ENCODE measurements at places on chromosomes 3 and 15.

- no peak for DNase-seq
These were observed 141.5 kb downstream of the SMAD6 start for GRCh38 chr15:66843581-66843980.

GRCh38 chr15:31396881-31397560, 70.4 kb downstream of the KLF13 start:
- DNase-seq: no peak

GRCh38 chr15:47806008-47806407, 88.7 kb downstream of the SEMA6D start:
- no peak for DNase-seq

GRCh38 chr3:139675327-139675726, 2.4 kb downstream of the NMNAT3 start:
- DNase-seq: no peak

DNA sequence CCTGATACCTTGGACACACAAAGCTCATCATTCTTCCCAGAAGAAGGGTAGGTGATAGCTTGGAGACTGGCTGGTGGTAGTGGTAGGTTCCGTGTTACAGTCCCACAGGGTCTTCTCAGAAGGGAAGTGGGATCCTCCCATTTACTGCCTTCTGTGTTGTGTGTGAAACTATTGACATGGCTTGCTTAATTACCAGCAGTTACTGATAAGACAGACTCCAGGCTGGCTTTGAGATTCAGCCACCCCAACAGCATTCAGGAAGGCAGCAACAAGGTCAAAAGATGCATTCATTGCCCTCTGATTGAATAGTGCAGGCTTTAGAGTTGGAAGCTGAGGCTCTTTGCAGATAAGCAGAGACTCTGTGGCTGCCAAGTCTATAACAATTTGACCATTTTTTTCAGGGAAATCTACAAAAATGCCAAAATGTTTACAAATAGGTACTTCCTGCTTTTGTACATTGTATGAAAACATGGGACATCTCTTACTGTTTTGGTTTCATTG, 7.7 kb downstream of the ARNT2 start:
- DNase-seq: no peak

DNA sequence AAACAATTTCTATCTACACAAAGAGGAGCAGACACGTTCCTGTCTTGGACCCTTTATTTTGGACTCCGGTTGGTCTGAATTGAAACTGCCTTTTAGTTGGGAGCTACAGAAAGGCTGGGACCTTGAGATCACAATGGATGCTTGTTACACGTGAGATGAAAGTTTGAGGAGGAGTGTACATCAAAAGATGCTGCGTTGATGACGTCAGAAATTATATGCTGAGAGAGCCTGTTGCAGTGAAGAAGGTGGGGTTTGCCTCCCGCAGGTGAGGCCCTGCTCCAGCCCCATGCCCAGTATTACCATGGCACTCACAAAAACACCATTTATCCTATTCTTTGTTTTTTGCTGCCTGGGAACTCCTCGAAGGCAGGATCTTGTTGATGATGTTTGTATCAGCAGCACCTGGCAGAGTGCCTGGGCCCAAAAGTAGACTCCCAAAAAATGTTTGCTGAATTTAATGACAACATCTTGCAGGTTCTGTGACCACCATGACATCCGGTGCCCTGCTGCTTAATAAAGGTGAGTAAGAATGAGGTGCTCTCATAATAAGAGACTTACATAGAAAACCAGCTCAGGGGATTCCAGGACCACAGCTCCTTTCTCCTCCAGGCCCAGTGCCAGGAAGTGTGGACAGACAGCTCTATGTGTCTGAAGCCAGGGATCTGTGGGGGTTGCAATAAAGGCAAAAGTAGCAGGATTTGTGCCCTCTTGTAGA, 136.1 kb upstream of the UBE2E1 start:
- no peak for DNase-seq

DNA sequence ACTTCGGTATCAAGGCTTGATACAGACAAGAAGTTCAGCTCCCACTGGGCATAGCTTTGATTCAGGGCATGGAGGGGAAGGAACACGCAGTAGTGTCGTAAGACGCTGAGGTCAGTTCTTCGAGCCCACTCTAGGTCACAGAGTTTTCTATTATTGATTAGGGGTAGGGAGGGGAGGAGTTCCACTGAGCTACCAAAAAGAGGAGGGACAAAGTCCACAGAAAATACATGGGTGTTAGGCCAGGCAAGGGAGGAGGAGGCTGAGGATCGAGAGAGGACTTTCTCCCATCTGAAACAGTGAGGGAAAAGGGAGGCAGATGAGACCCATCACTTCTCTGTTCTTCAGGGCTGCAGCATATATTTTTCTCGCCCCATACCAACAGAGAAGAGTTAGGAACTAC, 75.1 kb upstream of the GUCA1C start:
- no peak for DNase-seq

GRCh38 chr3:74801924-74802323, 187.5 kb upstream of the CNTN3 start:
- DNase-seq: no peak

DNA sequence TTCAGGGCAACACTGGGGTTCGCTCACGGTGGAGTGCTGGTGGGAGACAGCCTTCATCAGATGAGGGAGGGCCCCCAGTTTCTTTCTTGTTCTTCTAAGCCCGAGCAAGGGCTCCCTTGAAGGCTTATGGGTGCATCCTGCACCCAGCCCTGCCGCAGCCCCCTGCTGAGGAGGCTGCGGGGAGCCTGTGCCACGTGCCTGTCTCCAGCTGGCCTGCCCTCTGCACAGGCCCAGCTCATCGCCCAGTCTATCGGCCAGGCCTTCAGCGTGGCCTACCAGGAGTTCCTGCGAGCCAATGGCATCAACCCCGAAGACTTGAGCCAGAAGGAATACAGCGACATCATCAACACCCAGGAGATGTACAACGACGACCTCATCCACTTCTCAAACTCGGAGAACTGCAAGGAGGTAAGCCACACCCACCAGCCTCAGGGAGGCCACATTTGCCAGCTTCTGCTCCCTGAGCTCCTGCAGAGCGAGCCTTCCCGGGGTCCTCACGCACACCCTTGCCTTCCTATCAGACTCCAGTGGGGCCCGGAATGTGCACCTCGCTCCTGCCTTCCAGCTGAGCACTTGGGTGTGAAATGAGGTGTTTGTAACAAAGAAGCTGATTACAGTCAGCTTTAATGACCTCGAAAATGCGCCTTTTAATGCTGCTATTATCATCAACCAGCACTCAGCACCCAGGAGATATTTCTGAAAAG, 164.3 kb downstream of the NSMCE3 start:
- no peak for DNase-seq

DNA sequence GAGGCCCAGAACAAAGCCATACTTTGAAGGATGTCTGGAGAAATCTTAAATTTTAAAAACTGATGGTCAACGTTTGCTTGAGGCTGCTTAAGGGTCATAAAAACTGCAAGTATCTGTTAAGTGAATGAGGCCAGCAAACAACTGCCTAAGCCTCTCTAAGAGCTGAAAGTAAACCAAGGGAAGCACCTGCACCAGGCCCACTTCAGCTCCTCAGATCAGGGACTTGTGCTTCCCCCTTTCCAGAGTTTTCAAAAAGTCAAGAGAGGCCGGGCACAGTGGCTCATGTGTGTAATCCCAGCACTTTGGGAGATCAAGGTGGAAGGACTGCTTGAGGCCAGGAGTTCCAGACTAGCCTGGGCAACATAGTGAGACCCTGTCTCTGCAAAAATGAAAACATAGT, 9.1 kb downstream of the FBXL22 start:
- DNase-seq: no peak

DNA sequence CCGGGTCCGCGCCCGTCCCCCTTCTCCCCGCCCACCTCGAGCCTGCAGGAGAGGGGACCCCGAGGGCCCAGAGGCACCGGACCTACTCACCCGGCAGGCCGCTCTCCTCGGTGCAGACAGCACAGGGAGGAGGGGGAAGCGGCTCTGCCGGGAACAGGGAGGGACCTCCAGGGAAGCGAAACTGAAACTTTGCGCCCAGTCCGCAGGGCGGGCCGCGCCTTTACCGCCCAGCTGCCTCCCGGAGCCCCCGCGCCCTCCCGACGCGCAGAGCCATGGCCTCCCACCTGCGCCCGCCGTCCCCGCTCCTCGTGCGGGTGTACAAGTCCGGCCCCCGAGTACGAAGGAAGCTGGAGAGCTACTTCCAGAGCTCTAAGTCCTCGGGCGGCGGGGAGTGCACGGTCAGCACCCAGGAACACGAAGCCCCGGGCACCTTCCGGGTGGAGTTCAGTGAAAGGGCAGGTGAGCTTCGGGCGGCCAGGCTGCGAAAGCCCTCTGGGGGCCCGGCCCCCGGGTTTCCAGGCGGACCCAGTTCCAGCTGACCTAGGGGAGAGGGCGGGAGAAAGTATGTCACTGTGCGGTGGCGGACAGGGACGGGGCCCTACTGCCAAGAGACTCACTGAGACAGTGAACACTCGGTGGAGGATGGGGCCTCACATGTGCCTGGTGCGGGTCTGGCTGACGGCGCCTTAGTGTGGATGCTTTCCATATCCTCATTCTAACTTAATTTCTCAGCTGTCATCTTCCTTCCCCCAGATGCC, at the start of the genes DTX3L and PARP9:
Gene DTX3L (plus strand): TSS at position 184 of the 758 bp plus-strand sequence. CDS start 89 bp downstream, at position 273.
Gene PARP9 (minus strand): TSS at position 146 of the 758 bp plus-strand sequence. CDS start 4,680 bp downstream, outside the sequence.
- DNase-seq: peak; percentile 63

DNA sequence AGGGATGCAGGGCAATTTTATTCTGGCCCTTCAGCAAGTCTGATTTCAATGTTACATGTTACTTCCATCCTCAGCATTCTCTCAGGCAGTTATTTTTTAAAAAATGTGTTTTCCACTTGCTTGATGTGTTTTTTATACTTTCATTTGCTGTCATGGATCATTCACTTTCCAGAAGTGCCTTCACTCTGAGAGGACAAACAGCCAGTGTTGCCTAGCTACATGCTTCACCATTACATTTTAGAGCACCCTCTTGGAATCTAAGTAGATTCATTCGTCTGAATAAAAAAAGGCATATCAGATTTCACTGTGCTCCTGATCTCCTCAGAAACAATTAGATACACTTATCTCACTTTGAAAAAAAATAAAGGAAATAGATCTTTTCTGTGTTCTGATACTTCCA, 93.6 kb upstream of the POU1F1 start:
- DNase-seq: no peak

- no peak for DNase-seq
These were observed 78.8 kb downstream of the SLC7A14 start for GRCh38 chr3:170507063-170507462.

- DNase-seq: no peak
These were observed 114.5 kb upstream of the GOLGA8J start for GRCh38 chr15:29968099-29968894.

- no peak for DNase-seq
These were observed 76.9 kb upstream of the CDIN1 start for GRCh38 chr15:36502509-36502908.

GRCh38 chr15:87849181-87849580, 407.4 kb downstream of the NTRK3 start:
- DNase-seq: no peak

DNA sequence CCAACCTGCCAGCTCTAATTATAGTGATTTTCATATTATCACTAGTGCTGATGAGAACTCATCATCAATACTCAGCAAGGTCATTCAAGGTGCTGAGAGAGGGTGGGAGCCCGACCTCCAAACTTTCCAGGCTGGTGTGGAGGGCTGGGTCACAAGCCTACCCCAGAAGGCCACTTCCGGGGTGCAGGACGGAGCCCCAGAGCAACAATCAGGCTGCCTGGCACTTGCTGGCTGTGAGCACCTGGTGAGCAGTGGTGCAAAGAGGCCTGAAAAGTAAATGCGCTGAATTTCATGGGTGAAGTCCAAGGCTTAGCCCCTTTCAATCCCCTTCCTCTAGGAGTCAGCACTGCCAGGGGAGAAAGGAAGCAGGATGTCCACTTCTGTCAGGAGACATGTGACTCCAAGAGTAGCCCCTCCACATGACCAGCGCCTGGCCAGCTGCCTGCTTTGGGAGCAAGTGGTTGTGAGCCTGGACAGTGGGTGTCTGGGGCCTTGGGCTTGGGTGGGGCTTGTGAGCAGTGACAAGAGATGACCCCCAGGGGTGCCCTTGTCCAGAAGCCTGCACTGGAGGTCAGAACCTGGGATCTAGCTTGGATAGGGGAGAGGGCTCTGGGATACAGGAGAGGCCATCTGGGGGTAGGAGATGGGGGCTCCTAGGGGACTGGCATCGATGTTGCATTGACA, 165.0 kb upstream of the TLE3 start:
- DNase-seq: no peak

DNA sequence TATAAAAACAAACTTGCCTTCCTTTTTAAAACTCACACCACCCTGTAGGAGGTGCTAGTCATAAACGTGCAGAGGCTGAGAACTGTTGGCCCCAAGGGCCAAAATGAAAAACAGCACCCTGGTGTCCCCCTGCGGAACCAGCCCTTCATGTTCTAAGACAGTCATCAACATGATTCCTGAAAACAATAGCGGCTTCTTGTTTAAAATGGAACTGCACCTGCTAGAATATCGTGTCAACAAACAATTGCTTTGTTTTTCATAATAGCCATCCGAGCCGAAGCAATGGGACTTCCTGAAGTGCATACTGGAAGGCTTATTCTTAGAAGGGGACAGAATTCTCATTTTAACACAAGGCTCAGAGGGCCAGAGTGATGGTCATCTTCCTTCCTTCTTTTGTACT, 43.7 kb downstream of the MECOM start:
- no peak for DNase-seq

DNA sequence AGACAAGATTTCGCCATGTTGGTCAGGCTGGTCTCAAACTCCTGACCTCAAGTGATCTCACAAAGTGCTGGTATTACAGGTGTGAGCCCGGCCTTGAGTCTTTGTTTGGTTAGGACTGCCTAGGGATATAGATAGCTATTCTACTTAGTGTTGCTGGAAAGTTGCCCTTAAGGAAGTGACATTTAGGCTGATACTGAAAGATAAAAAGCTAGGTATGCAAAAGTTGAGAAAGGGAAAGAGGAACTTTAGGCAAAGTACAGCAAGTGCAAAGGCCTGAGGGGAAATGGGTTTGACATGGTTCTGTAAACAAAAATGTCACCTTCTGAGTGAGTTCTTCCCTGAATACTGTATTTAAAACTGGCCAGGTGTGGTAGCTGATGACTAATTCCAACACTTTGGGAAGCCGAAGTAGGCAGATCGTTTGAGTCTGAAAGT, 111.5 kb downstream of the ZNF609 start:
- no peak for DNase-seq

- DNase-seq: no peak
These were observed 13.0 kb downstream of the ST3GAL6 start for GRCh38 chr3:98776140-98776493.

- DNase-seq: no peak
These were observed 112.4 kb upstream of the TLE3 start for GRCh38 chr15:70210076-70210475.

DNA sequence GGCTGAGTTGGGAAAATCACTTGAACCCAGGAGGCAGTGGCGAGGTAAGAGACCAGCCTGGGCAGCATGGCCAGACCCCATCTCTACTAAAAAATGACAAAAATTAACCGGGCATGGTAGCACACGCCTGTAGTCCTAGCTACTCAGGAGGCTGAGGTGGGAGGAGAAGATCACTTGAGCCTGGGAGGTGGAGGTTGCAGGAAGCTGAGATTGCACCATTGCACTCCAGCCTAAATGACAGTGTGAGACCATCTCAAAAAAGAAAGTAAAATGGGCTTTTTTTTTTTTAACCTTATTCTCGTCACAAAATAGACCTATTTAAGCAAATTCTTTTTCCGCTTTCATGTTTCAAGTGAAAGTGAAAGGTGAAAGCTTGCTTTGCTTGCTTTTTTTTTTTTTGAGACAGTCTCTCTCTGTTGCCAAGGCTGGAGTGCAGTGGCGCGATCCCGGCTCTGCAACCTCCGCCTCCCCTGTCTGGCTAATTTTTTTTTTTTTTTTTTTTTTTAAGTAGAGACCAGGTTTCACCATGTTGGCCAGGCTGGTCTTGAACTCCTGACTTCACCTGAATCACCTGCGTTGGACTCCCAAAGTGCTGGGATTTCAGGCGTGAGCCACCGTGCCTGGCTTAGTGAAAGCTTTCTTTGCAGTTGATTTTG, 3.6 kb downstream of the PDIA3 start:
- no peak for DNase-seq

GRCh38 chr15:92069308-92070250, 216.1 kb downstream of the SLCO3A1 start:
- DNase-seq: no peak
